ENCODE measurements at places on chromosomes 5 and 9. TPM values are rescaled to one million over a fixed set of nuclear protein-coding genes. Genes with fewer than 3 reads are reported as not detected.

The NDUFS4 gene
- 24.5 TPM for total RNA-seq

The PCA3 gene
- not detected for total RNA-seq

The FAM151B gene
- total RNA-seq: 0.32 TPM

The LCN9 gene
- total RNA-seq: not detected

The EIF4EBP3 gene
- 11.8 TPM for total RNA-seq

The TPPP gene
- 12.4 TPM for total RNA-seq

The TAF11L12 gene
- total RNA-seq: not detected

The FABP6 gene
- total RNA-seq: not detected

The PCDHGC5 gene
- not detected for total RNA-seq

The IDNK gene
- 9.1 TPM for total RNA-seq

The NRARP gene
- 1.6 TPM for total RNA-seq

The DIRAS2 gene
- total RNA-seq: not detected

The FOXD4L3 gene
- total RNA-seq: not detected

The PRR16 gene
- total RNA-seq: not detected

The OTULIN gene
- total RNA-seq: 109 TPM

The FCN2 gene
- not detected for total RNA-seq

The DMRT2 gene
- not detected for total RNA-seq

The LCN1 gene
- total RNA-seq: not detected

The PCDHA9 gene
- total RNA-seq: not detected

The ELAVL2 gene
- not detected for total RNA-seq

The PCDHGB3 gene
- total RNA-seq: 0.20 TPM

The TMEM252 gene
- not detected for total RNA-seq

The GMCL2 gene
- total RNA-seq: not detected

The PCDHB7 gene
- not detected for total RNA-seq

The DAB2 gene
- total RNA-seq: 4.2 TPM

The LRRC19 gene
- total RNA-seq: not detected

The PRSS3 gene
- total RNA-seq: not detected

The PCSK5 gene
- total RNA-seq: 2.0 TPM

The DPM2 gene
- total RNA-seq: 35.7 TPM

The TLN1 gene
- total RNA-seq: 277 TPM

Measured in CD4-positive, CD25-positive, alpha-beta regulatory T cell (primary cell).